ENCODE measurements at places on chromosomes 5 and 9.

DNA sequence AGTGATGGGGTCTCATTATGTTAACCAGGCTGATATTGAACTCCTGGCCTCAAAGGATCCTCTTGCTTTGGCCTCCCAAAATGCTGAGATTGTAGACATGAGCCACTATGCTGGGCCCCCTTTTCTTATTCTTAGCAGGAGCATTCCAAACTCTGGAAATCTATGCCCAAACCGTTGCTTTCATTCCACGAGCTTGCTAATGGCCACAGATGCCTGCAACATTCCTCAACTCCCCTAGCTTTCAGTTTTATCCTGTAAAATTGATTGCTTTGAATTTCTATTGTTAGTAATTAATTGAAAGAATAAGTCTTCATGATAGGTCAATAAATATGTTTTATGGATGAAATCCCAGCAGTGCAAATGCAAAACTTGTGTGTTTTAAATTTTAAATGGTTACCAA lies 564.8 kb upstream of the WWC1 start:
- DNase-seq: no peak

DNA sequence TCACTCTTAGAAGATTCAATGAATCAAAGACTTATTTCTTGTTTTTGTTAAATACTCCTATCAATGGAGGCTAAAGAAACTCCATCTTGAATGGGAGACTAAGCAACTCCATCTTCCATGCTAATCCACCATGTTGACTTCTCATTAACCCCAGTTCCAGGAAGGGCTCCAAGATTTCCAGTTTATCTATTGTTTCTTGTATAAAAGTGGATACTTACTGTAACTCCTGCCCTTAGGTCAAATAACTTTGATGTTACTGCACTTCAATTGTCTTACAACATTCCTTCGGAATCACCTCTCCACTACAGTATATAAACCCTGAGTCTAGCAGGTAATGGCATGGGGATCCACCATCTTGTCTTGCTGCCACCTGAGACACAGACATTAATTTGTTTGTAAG lies 63.0 kb downstream of the PUM3 start:
- DNase-seq: no peak

GRCh38 chr5:1424716-1425115 lies 20.5 kb downstream of the SLC6A3 start:
- DNase-seq: no peak

- DNase-seq: no peak
These were observed 2.5 kb upstream of the GM2A start for GRCh38 chr5:151250346-151251000.

GRCh38 chr9:27701587-27701986 lies 128.3 kb upstream of the C9orf72 start:
- no peak for DNase-seq

DNA sequence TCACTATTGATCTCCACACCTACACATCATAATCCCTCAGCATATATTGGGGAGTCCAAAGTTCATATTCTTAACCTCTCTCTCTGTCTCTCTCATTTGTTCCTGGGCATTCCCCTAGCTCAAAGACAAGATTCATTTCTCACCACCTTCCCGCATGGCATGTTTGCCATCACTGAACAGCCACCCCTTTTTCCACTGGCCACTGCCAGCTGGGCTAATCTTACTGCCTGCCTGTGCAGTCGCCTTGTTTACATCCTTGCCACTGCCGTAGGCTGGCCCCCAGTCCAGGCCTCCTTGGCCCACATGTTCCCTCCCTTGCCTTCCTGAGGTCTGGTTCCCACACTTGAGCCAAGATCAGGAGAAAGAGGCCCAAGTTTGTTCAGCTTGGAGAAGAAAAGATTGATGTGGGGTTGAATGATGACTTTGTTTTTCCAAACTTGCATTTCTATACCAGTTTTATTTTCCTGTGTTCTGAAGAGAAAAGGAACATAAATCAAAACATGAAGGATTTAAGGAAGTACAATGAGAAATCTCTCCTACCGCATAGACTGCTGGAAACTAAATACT lies 80.2 kb downstream of the PLAC8L1 start:
- no peak for DNase-seq

GRCh38 chr5:179199246-179199645 lies 139.1 kb downstream of the ZNF354C start:
- no peak for DNase-seq

DNA sequence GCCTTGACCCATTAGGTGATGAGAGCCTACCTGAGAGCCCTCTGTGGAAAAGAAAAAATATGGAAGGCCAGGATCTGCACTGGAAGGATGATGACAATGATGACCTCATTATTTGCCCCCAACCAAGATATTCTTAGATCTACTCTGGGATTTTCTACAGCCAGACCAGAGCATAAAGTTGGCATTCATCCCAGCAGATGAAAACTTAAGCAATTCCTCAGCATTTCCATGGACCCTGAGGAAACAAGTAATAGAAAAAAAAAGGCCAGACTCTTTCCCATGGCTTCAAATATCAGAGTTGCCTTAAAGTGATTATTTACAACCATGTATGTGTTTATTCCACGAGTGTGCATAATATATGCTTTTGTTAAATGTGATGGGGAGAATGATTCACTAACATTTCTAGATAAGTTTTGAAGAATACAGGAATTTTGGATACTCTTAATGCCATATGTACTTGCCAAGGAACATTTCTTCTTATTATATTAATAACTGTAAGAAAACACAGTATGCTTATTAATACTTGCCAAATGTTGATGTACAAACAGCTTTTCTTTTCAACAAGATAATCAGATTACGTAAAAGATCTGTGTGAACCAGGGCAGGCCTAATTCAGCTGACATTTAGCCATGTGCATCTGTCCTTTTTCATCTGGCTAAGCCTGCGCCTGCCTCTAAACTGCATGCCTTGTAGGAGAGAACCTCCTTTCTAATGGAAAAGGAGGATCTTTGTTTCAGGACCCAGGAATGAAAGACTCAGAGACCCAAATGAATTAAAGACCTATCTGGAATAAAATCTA lies 94.8 kb downstream of the ARRDC3 start:
- no peak for DNase-seq

GRCh38 chr9:114666851-114667250 lies 9.2 kb upstream of the TEX53 start:
- DNase-seq: no peak

DNA sequence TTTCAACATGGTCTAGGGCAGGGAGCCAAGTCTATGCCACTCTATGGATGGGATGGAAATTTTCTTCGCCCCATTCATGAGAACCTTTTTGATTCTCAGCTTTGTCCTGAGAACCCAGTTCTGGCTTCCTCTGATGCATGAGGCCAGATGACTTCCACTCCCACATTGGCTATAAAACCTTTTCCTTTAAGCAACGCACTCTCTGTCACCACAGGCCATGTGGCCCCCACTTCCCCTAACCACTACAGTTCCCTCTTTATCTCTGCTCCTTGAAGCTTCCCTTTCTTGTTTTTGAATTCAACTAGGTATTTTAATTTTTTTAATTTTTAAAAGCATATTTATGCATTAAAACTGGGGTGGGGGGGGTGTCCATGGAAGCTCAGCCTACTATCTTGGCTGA lies 401.3 kb downstream of the ENC1 start:
- DNase-seq: no peak

DNA sequence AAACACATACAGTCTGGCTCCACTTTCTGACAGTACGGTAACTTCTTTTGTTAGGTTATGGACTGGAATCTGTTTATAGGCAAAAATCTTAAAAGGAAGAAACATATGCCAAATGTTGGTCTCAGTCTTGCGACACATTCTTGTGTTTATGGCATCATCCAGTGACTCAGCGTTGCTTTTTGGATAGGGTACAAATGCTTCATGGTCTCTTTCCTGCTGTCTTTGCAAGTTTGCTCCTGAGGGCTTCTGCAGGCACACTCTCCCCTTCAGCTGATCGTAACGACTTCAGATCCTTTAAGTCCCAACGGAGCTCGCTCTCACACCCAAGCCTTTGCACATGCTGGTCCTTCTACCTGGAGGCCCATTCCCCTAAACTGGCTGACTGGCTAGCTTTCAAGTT lies 23.6 kb upstream of the TNFSF8 start:
- no peak for DNase-seq

GRCh38 chr9:74333384-74334032 lies 163.6 kb upstream of the RORB start:
- no peak for DNase-seq

GRCh38 chr9:116549061-116549664 lies 137.9 kb upstream of the TRIM32 start:
- no peak for DNase-seq

GRCh38 chr9:34659592-34660253 lies 2.7 kb downstream of the CCL27 start:
- DNase-seq: no peak

All from NCI-H1694 (cell line).